ENCODE measurements at places on chromosomes 4 and X. TPM values are rescaled to one million over a fixed set of nuclear protein-coding genes. Genes with fewer than 3 reads are reported as not detected.
A peak's percentile ranks its signal among the peaks of the same experiment; 100 is the strongest.

RNF212 gene
- 2.3 TPM for total RNA-seq

GRPR gene
- not detected for total RNA-seq

PABPC1L2A gene
- total RNA-seq, result not detected

KCNIP4 gene
- 0.67 TPM for total RNA-seq

AWAT2 gene
- not detected for total RNA-seq

CLDN34 gene
- total RNA-seq, result 0.27 TPM

FBXL5 gene
- 43.4 TPM for total RNA-seq

ABCG2 gene
- 7.5 TPM for total RNA-seq

LGI2 gene
- 0.32 TPM for total RNA-seq

ADH1A gene
- 0.16 TPM for total RNA-seq

WNK3 gene
- total RNA-seq, result 0.24 TPM

- DNase-seq, result no peak
Measured at GRCh38 chr4:58301376-58301999, 1191.3 kb upstream of the IGFBP7 start.

DNA sequence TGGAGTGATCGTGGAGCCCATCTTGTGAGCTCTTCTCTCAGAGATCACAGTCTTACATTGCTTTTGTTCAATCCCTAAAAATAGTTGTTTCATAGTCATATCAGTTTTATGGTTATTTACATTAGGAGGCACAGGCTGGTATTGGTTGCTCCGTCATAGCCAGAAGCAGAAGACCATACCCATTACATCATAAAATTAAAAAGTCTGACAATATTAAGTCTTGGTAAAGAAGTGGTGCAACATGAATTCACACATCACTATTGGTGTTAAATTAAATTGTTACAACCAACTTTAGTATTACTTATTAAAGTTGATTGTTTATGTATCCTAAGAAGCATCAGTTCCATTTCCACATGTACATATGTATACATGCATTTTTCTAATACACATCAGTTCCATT lies 84.6 kb downstream of the LARP1B start:
- DNase-seq, result no peak

DNA sequence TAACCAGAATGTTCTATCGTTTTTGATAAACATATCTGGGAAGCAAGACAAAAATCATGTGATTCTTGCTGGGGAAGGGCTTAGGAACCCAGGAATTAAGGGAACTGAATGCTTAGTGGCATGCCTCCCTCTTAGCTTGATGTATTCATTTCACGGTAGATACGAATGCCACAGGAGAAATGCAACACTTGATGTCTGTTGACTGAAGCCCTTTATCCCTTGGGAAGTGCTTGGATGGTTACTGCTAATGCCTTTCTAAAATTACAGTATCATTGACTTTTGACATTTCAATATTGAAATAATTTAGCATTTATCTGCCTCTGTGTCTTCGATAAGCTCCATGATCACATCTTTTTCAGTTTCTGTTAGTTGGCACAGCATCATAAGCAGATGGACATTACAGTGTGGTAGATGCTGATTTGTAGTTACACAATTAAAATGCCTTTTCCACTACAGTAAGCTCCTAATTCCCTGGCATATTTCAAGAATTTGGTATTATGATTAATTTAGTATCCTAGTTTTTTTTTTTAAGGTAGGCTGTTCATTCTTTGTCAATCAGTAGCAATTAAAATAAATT lies 226.7 kb downstream of the ARHGAP10 start:
- no peak for DNase-seq

DNA sequence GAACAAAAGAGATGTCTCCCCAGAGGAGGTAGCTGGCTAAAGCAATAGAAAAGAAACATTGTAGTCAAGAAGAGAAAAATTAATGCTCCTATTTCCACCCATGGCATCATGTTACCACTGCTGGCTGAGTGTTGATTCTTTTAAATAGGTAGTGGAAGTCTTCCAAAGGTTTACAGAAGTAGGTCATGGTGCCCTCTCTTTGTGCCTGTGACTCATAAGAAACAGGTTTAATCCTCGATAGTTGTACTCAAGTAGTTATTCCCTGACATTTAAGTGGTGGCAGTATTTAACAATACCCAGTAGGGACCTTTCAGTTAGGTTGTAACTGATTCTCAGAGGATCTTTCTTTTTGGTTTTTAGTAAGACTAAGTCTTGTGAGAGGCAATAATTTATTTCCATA lies 247.8 kb downstream of the TEX13A start:
- DNase-seq, result no peak

GRCh38 chrX:102985192-102985591 lies 48.1 kb downstream of the RAB40AL start:
- no peak for DNase-seq

DNA sequence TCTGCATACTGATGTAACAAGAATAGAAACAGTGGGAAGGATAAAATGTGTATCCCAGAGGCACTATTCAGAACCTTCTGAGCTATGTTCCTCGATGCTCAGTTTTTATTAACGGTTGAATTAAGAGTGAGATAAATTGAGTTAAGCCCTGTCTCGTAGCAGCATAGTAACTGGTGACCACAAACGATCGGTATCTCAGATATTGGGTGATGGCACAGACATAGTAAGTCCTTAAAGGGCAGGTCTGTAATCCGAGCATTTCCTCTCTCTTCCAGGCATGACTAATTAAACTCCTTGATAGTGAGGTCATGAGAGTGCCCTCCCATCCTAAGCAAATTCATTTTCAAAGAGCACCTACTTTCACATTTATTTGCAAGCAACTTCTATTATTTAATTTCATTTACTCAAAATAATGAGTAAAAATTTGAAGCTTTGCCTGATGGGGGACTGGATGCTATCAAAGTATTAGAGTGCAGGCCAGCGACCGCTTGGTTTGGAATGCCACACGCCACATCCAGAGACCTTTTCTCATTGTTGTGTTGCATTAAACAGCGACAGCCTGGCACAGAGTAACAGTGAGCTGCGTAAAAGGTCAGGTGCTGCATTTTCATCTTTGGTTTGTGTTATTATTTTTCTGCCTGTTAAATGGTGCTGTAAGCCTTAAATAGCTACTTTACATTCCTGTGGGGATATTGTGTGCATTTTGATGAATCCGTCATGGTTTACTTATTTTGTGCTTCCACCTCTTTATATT lies 101.9 kb downstream of the PCDH7 start:
- DNase-seq, result no peak

- DNase-seq, result no peak
Measured at GRCh38 chr4:33085709-33086108, 2365.5 kb downstream of the PCDH7 start.

DNA sequence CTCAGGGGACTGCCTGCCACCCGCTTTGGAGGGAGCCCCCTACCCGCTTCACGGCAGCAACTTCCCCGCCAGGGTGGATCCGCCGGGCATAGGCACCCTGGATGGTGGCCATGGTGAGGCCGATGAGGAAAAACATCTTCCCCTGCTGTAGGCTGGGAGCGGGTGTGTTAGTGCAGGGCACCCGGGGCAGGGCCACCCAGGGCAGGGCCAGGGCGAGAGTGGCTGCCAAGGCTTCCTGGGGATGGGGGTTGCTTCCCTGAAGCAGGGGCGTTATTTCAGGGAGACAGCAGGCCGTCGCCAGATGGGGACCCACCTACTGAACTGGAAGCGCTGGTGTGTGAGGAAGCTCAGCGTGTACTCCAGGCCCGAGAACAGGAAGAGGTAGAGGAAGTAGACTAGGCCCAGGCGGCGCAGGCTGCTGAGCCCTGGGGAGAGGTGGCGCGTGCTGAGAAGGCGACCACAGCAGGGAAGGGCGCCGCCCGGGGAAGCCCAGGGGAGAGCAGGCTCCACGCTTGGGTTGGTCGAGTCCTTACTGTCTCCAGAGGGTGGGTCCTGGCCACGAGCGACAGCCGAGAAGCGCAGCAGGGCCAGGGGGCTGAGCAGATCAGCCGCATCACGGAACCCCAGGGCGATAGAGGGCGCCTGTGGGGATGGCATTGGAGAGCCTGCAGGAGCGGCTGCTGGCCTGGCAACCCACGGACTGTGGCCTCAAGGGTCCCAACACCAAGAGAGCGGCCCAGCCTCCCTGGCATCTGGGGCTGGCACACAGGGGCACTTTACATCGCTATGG lies 31.5 kb downstream of the NOP14 start:
- DNase-seq, result peak; percentile 50

DNA sequence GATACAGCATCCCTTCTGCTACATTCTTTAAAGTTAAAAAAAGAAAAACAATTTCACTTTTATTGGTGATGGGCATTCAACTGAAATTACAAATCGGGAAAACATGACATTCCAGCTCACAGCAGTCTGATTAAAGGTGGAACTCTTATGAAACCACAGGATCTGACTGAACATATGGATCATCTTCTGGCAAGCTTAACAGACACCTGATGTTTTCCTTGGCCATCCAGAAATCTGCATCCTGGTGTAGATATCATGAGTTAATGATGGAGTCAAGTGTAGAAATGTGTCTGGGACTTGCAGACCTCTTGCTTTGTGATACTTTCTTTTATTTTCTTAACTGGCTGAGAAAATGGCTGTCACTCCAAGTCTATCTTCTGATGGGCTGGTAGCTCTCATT lies 167.9 kb downstream of the CBR4 start:
- DNase-seq, result no peak

DNA sequence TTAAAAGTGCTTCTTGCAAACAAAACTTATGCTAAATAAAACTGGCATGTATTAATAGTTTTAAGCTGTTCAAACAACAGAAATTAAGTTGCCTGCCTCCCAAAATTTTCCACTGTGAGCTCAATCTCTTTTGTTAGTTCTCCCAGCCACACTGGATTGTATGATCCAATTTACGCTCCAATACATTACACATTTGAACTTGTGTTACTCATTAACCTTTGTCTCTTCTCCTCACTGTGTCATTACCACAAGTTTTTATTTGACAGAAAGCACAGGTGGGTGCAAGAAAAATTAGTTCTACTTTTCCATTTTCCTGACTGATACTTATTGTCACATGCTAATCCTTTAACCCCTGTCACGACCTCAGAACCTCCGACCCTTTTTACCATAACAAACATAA lies 55.5 kb downstream of the SHISA3 start:
- no peak for DNase-seq

GRCh38 chr4:79526641-79527565 lies 118.9 kb upstream of the GK2 start:
- no peak for DNase-seq

DNA sequence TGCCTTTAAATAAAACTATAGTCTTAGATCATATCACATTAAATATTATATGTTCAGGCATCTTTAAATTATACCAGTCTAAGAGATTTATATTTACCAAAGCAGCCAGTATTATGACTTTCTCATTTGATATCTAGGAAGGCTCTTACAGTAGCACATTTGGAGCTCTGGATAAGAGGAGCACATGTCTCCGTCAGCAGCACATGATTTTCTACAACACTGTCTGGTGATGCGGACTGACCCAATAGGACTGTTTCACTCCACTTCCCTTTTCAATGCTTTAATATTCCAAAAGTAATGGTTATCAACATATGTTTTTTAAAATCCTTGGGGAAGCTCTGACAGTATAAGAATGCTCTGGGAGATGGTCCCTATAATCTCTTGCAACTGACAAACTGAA lies 61.5 kb downstream of the HAUS3 start:
- no peak for DNase-seq

GRCh38 chr4:94378047-94378446 lies 35.4 kb upstream of the HPGDS start:
- no peak for DNase-seq

DNA sequence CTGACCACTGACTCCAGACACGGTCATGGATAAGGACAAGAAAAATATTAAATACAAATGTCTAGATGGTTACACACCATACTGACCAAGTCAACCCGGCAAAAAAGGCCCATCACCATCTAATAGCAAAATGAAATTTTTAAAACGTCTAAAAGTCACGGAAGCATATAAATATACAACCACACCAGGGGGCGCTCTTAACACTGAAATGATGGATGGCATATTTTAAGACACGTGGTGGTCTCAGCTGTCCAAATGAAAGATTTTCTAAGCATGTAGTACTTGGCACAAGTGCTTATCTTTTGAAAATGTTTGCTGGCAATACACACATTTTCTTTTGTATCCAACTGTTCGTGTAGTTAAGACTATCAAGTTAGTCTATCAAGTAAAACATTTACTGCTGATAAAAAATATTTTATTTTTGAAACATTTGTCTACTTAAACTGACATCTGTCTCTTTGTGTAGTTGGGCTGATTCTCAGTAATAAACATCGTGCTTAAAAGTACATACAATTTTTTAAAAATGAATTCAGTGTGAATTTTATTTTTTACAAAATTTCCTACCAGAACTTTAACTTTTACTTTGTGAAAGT lies 64.6 kb downstream of the COX7B2 start:
- DNase-seq, result peak; percentile 50

- no peak for DNase-seq
Measured at GRCh38 chrX:71533516-71533850, 579 bp downstream of the OGT start.

- no peak for DNase-seq
Measured at GRCh38 chr4:115485402-115485801, 372.0 kb upstream of the NDST4 start.

GRCh38 chr4:34615315-34615714 lies 1629.0 kb downstream of the ARAP2 start:
- DNase-seq, result no peak

- no peak for DNase-seq
Measured at GRCh38 chr4:103887191-103887590, 167.4 kb upstream of the TACR3 start.

GRCh38 chr4:17138847-17139246 lies 240.4 kb upstream of the LDB2 start:
- DNase-seq, result no peak

GRCh38 chrX:137425986-137426385 lies 139.9 kb upstream of the ZIC3 start:
- no peak for DNase-seq

DNA sequence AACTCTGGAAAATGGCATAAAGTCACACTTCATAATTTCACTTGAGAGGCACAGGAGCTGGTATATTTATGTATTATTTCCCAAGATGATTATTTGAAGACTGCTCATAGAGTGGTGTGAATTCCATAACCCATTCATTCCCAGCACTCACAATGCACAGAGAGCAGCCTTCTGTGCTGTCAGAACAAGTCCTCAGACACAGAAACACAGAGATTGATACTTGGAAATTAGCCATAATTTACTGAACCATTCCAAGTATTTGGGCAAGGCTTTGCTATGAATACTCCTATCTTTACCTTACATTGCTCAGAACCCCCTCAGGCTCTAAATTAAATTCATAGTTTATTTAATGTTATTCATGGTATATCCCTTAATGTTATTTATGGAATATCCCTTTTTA lies 53.6 kb downstream of the PABPC4L start:
- DNase-seq, result no peak

DNA sequence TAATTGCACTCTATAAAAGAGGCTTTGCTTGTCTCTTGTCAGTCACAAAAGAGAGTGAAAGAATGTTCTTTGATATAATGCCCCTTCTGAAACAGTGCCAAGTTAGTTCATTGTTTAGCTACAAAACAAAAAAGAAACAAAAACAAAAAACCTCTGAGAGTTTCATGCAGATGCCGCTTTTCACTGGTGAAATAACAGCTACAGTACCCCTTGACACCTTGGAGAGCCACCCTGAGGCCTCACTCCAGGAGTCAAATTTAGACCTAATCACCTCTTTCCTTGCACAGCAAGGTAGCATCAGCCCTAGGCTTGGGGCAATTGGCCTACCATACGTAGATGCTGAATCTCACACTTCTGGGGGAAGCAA lies 185.2 kb downstream of the UNC5C start:
- DNase-seq, result no peak

All from colonic mucosa (tissue), 4 donors.